Metanephros (tissue), 2 donors: ENCODE measurements at places on chromosomes 13 and 19. TPM values are rescaled to one million over a fixed set of nuclear protein-coding genes. Genes with fewer than 3 reads are reported as not detected.

The SMAD9 gene
- 32.3 TPM for total RNA-seq

The CEACAM19 gene
- 4.1 TPM for total RNA-seq

The FCER2 gene
- 0.23 TPM for total RNA-seq

The METTL21C gene
- 0.82 TPM for total RNA-seq

The ZNF582 gene
- 4.8 TPM for total RNA-seq

The PTPRH gene
- total RNA-seq: 0.76 TPM

The TNNI3 gene
- 1.1 TPM for total RNA-seq

The GPI gene
- total RNA-seq: 168 TPM

The PRTN3 gene
- total RNA-seq: 93.5 TPM

The AXL gene
- total RNA-seq: 48.8 TPM

The ADGRE1 gene
- 1.2 TPM for total RNA-seq

The SPRY2 gene
- total RNA-seq: 46.9 TPM

The FXYD7 gene
- total RNA-seq: 0.41 TPM

The GADD45GIP1 gene
- total RNA-seq: 19.3 TPM

The SDHAF1 gene
- total RNA-seq: 15.9 TPM

The CALR3 gene
- total RNA-seq: not detected

The ZNF493 gene
- total RNA-seq: 40.3 TPM

The CEACAM6 gene
- total RNA-seq: 1.1 TPM

The NAPSA gene
- total RNA-seq: 6.8 TPM

The ZNF536 gene
- total RNA-seq: 4.5 TPM

The GRK1 gene
- total RNA-seq: not detected

The ZNF66 gene
- 10.9 TPM for total RNA-seq

The TSHZ3 gene
- 12.7 TPM for total RNA-seq

The WDR87 gene
- total RNA-seq: not detected

The THOP1 gene
- 64.0 TPM for total RNA-seq

The ZFP28 gene
- 7.6 TPM for total RNA-seq

The PSG7 gene
- total RNA-seq: not detected

The ZNF628 gene
- total RNA-seq: 5.6 TPM

The IRS2 gene
- 16.5 TPM for total RNA-seq

The DNAAF3 gene
- total RNA-seq: 5.2 TPM

The EHD2 gene
- total RNA-seq: 46.1 TPM
